ENCODE measurements at places on chromosomes 12 and 14. TPM values are rescaled to one million over a fixed set of nuclear protein-coding genes. Genes with fewer than 3 reads are reported as not detected.

Gene RNF212B
- not detected for total RNA-seq

Gene MYF6
- not detected for total RNA-seq

Gene GLIPR1L1
- not detected for total RNA-seq

Gene OLR1
- total RNA-seq: not detected

DNA sequence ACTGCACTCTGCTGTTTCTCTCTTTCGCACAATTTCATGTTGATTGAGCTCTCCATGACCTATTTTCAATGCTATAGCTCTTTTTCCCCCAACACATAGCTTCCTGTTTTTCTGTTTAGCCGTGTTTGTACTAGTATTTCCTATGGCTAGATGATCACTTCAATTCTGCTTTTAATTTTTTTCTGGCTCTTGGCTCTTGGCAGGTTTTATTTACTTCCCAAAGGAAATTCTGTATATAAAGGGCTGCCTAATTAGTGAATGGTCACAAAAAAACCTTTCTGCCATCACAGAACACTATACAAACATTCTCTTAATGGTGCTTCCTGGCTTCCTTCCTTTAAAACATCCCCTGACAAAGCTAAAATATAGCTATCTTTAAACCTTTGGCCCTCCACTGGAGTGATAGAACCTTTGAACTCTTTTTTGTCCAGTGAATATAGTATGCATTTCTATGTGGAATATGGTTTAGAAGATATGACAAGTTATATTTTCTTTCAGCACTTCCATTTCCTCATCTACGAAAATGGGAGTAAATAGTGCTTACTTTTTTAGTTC is 88.2 kb downstream of the RASSF9 start:
- no peak overlapping the region for H3K27ac ChIP-seq
- no peaks in the 10 kb centered on the region for H3K4me1 ChIP-seq
- no peak overlapping the region for H3K4me3 ChIP-seq
- H3K36me3 ChIP-seq: no peaks in the 10 kb centered on the region

DNA sequence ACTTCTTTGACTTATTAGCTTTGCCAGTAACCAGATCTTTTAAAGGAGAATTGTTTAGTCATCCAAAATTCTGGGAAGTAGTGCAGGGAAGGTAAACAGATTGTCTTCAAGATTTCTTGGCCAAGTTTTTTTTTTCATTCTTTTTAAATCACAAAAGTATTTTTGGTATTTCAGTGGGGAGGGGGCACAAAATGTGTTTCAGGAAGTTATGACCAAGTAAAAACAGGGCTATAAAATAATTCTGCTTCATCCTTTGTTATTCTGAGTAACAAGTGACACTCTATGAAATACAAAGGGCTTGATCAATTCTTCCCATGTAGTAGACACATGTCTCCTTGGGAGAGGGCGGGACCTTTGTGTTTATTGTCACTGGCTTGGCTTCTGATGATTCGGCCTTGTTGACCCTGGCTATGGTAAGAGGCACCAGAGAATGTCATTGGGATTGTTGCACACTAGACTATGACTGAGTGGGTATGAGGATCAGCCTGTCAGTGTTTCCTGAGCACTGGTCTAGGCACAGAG is 55.4 kb downstream of the SUSD6 start:
- no peaks in the 10 kb centered on the region for H3K27me3 ChIP-seq
- H3K27ac ChIP-seq: peak overlapping the region; percentile 68
- no peaks in the 10 kb centered on the region for H3K36me3 ChIP-seq
- H3K4me3 ChIP-seq: no peak overlapping the region
- no peak for DNase-seq
- H3K4me1 ChIP-seq: peaks cover 33% of the 10 kb centered on the region

- no peaks in the 10 kb centered on the region for H3K36me3 ChIP-seq
- no peaks in the 10 kb centered on the region for H3K4me1 ChIP-seq
- no peak for DNase-seq
- H3K4me3 ChIP-seq: no peak overlapping the region
- H3K27me3 ChIP-seq: no peaks in the 10 kb centered on the region
- H3K27ac ChIP-seq: no peak overlapping the region
Observed at GRCh38 chr14:58872061-58872460, 234.3 kb downstream of the DACT1 start.

DNA sequence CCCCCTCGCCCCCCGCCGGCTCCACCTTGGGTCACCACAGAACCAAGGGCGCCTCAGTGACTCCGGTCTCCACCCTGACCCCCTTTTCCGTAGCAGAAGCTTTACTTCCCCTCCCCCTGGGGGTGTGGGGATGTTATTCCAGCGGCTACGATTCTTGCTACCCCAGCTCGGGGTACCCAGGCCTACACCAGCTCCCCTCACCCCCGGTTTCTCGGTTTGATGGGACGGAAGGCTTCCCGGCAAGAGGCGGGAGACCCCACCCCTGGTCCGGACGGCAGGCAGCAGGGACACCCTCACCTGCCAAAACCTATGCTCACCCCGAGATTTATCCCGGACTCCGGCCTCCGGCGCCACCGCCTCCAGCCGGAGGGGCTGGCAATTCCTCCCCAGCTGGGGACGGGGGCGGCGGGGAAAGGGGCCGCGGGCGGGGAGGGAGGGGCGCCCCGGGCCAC is 619 bp downstream of the RAB15 start:
- H3K4me1 ChIP-seq: no peaks in the 10 kb centered on the region
- no peak for DNase-seq
- H3K27me3 ChIP-seq: no peaks in the 10 kb centered on the region
- peak overlapping the region; percentile 52 for H3K27ac ChIP-seq
- peak overlapping the region; percentile 95 for H3K4me3 ChIP-seq

DNA sequence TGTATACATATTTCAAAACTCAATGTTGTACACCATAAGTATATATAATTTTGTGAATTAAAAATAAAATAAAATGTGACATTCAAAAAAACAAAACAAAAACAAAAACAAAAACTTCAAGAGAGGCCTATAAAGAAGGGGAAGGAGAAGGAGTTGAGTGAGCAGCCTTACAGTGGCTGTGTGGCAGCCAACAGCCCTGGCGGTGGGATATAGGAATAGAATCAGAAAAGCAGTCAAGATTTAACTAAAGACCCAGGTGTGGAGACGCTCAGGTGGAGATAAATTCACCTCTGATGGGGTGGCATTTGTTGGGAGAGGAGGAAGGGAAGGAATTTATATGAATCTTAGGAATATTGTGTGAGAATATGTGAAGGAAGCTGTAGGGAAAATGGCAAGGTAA is 41.8 kb upstream of the E2F7 start:
- no peak overlapping the region for H3K4me3 ChIP-seq
- no peak for DNase-seq
- no peaks in the 10 kb centered on the region for H3K4me1 ChIP-seq
- H3K27me3 ChIP-seq: no peaks in the 10 kb centered on the region
- no peak overlapping the region for H3K27ac ChIP-seq

DNA sequence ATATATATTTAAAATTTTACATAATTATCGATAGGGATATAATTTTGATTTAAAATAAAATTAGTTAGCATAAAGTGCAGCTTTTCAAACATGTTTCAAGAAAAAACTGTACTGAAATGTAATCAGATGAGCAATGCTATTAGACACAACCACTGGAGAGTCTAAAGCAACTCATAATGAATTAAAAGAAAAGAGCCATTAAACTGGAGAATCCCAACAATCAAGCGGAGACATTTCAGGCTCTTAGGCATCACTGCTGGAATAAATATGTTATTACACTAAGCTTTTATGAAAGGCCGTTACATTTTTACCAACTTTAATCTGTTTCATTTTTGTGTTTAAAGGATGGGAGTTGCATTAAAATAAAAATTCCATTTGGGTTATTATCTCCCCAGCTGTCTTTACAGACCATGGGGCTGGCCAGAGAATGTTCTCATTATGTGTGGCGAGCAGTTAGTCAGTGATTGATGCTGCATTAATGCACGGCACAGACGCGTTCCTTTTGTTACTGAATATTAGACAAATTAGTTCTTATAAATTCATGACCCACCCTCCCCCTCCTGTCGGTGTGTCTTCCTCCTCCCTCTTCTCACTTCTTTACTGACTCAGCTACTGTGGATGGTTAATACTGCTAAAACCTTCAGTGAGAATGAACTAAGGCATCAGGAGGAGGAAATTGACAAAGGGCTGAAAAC is 156.8 kb downstream of the PDZRN4 start:
- no peaks in the 10 kb centered on the region for H3K27me3 ChIP-seq
- no peaks in the 10 kb centered on the region for H3K36me3 ChIP-seq
- H3K4me3 ChIP-seq: no peak overlapping the region
- H3K27ac ChIP-seq: no peak overlapping the region
- no peak for DNase-seq
- no peaks in the 10 kb centered on the region for H3K4me1 ChIP-seq

All from transverse colon (tissue), 4 donors.